Activated CD4-positive, alpha-beta T cell treated with anti-CD3 and anti-CD28 coated beads, Interleukin-2, Interleukin-6, amounts not matched to agents 100 ng/mL and 50 ng/mL, durations not matched to agents 16 hours and 8 hours (primary cell): ENCODE measurements at places on chromosomes 7 and 10.
A peak's percentile ranks its signal among the peaks of the same experiment; 100 is the strongest.

DNA sequence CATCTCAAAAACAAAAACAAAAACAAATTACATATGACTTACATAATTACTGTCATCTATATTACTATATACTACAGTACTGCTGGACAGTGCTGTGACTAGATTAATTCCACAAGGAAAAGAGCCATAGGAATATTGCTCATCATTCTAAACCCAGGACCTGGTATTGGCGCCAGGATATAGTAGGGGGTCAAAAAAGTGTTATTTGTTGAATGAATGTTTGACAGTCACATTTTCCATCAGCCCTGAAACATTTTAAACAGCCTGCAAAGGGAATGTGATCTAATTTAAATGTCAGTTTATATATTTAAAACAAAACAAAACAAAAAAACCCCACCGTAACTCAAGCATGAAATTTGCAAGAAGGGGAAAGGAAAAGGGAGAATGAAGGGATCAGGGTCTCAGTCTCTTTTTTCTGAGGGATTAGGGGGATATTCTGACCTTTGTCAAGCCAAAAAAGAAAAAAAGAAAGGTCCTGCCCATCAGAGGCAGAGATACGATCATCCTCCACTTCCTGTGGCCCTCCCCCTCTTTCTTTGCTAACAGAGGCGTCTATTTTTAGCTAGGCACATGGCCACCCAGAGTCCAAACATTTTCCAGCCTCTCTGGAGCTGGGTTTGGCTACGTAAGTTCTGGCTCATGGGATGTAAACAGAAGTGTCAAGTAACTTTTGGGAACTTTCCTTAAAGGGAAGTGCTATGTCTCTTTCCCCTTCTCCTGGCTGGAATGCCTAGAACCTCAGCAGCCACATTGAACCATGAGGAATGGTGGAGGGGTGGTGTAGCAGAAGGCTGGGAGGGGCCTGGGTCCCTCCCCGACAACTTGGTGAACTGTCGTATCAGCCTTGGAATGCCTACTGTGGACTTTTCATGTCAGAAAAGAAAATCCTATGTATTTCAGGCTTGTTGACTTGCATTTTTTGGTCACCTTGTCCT is 44.6 kb upstream of the DLG5 start:
- DNase-seq = peak; percentile 15

GRCh38 chr10:16910793-16911164 is 93.6 kb upstream of the RSU1 start:
- no peak for DNase-seq

- DNase-seq = no peak
These were observed 376.2 kb upstream of the MGMT start for GRCh38 chr10:129090618-129091366.

- DNase-seq = no peak
These were observed 3.9 kb downstream of the MICALL2 start for GRCh38 chr7:1455241-1455939.

- no peak for DNase-seq
These were observed 236.2 kb downstream of the FGFR2 start for GRCh38 chr10:121362026-121362425.

- DNase-seq = no peak
These were observed 1.4 kb downstream of the MDH2 start for GRCh38 chr7:76049295-76049694.

DNA sequence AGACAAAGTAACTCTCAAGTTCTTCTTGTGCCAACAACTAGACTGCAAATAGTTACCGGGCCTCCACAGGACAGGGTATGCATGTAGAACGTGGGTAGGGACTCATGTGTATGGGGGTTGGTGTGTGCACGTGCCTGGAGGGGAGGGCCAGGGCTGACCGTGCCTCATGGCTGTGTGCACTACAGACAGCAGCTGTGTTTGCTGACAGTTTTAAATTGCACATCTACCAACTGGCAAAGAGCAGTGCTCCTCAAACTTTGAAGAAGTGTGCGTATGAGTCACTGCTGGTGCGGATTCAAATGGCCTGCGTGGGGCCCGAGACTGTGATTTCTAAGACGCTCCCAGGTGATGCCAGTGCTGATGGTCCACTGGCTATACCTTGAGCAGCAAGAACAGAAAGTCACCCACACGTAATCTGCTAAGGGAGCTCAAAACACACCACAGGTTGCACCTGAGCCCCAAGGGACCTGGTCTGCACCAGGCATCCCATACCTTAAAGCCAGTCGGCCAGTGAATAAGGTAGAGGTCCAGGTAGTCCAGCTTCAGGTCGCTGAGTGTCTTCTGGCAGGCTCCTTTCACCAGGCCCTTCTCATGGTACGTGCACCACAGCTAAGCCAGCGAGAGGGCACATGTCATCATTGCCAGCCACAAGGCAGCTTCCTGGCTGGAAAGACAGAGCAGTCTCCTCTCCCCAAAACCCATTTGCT is 8.5 kb downstream of the AKR1B1 start:
- no peak for DNase-seq

GRCh38 chr10:11533328-11533781 is 78.1 kb downstream of the USP6NL start:
- DNase-seq = no peak

- no peak for DNase-seq
These were observed 19.8 kb downstream of the LSMEM1 start for GRCh38 chr7:112500619-112501018.

GRCh38 chr7:133871757-133872156 is 255.4 kb upstream of the LRGUK start:
- no peak for DNase-seq

GRCh38 chr10:13831711-13832141 is 245.0 kb downstream of the PRPF18 start:
- DNase-seq = no peak

DNA sequence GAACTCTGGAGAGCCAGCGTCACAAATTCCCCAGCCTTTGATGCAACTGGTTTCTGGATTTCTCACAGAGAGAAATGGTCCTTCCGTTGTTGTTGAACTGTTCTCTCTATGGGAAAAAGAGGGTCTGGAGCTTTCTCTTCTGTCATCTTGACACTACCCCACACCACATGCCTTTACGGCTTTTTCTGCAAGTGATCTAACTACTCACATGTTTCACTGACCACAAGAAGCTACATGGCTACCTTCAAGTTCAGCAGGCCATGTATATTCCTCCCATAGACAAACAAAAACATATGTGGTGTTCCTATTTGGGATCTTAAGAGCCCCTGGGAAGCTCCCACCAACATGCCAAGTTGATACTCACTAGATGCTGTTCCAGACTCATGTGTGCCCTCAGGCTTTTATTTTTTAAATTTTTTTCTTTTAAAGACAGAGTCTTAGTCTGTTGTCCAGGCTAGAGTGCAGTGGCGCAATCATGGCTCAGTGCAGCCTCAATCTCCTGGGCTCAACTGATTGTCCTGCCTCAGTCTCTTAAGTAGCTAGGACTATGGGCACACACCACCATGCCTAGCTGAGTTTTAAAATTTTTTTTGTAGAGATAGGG is 72.0 kb downstream of the RNF216 start:
- no peak for DNase-seq

DNA sequence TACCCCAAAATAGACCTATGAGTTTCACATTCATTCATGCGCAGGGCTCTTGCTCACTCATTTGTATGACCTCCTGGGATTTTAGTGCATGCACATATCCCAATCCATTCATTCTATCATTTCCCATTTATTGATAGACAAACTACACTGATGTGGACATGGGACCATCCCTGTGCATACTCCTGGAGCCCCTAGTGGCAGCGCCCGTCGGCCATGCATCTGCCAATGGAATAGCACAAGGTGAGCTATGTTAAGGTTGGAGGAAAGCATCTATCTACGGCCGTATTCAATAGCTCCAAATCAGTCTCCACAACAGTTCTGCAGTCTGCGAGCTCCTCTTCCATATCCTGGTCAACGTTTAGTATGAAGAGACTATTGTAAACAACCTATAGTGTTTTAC is 31.7 kb upstream of the FIGNL1 start:
- DNase-seq = no peak

- DNase-seq = no peak
These were observed 29.3 kb upstream of the MTPAP start for GRCh38 chr10:30378201-30378995.

GRCh38 chr10:109022417-109023049 is 900.8 kb downstream of the XPNPEP1 start:
- no peak for DNase-seq
